Activated T-helper 1 cell treated with anti-CD3 and anti-CD28 coated beads, Interleukin-12 subunit alpha, Interleukin-12 subunit beta, Interleukin-2, Interleukin-4 antibody, amounts not matched to agents 30 ng/mL and 10 ng/mL and 1 ng/mL, durations not matched to agents 14 hours and 24 hours and 36 hours (primary cell): ENCODE measurements at places on chromosomes 3 and 15. TPM values are rescaled to one million over a fixed set of nuclear protein-coding genes. Genes with fewer than 3 reads are reported as not detected.

- DNase-seq: no peak
- no peak overlapping the region for H3K27ac ChIP-seq
- peaks cover 3% of the 10 kb centered on the region for H3K36me3 ChIP-seq
- no peaks in the 10 kb centered on the region for H3K4me1 ChIP-seq
- H3K27me3 ChIP-seq: no peaks in the 10 kb centered on the region
- H3K4me3 ChIP-seq: no peak overlapping the region
Measured at GRCh38 chr15:89827829-89828228, 13.2 kb upstream of the ANPEP start.

DNA sequence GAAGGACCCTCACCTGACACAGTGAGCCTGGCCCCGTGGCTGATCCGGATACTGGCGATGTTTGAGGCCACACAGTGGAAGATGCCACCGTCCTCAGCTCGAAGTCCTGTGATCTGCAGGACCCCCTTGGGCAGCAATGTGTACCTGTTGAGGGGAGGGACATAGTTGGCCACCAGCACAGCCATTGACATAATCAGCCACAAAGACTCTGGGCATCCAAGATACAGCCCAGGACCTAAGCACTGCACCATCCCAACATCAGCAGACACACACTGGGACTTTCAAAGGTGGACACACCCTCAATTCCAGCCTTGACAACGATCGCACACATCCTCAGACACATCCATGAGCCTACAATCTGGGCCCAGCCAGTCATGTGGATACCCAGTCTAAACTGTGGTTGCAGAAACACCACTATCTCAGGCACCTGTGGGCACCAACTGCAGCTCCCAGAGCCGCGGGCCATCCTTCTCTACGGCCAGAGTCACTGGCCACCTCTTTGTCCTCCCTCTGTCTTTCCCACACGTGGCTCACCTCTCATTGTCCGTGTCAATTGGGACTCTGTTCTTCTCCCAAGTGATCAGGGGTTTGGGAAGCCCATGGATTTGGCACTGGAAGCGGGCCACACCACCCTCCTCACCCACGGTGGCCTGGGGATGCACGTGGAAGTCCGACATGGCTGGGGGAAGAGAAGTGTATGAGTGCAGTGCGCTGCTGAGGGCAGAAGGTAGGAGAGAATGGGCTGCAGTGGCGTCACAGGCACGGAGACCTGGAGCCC lies 31.0 kb downstream of the RNU5B-1 start:
- no peak for DNase-seq
- peaks cover 3% of the 10 kb centered on the region for H3K27me3 ChIP-seq
- H3K36me3 ChIP-seq: no peaks in the 10 kb centered on the region
- no peak overlapping the region for H3K27ac ChIP-seq
- peaks cover 6% of the 10 kb centered on the region for H3K4me1 ChIP-seq
- no peak overlapping the region for H3K4me3 ChIP-seq

DNA sequence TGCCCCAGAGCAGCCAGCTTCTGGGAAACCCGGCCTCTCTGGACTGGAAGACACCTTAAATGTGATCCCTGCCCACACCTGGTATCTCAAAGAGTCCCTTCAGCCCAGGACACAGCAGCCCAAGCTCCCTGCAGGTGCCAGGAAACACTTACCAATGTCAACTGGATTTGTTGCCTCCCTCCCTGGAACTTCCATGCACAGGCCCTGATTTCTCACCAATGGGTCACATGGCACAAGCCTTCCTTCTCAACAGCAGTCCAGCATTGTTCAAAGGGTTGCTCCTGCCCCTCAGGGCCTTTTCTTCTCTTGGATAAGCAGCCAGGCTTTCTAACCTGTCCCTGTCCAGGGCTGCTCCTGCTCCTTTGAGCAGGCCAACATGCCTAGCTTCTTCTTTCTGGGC lies 31.6 kb downstream of the ANP32A start:
- no peak for DNase-seq
- peaks cover 71% of the 10 kb centered on the region for H3K4me1 ChIP-seq
- H3K4me3 ChIP-seq: no peak overlapping the region
- peaks cover 40% of the 10 kb centered on the region for H3K36me3 ChIP-seq

DNA sequence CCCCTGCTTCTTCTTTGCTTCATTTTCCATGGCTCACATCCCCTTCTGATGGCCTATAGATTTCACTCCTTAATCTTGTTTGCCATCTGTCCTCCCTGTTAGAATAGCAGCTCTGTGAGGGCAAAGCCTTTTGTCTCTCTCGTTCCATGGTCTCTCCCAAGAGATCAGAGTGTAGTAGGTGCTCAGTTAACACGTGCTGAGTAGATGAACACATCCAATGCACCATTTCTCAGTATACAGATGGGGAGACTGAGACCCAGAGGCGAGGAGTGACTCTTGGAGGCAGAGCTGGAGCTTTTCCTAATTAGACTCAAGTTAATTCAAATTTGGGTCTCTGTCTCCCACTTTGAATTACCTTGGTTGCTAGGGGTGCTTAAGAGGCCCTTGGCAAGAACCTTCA lies 4.2 kb downstream of the PAQR5 start:
- no peak overlapping the region for H3K4me3 ChIP-seq
- H3K27me3 ChIP-seq: peaks cover 23% of the 10 kb centered on the region
- DNase-seq: no peak
- no peaks in the 10 kb centered on the region for H3K36me3 ChIP-seq
- H3K27ac ChIP-seq: no peak overlapping the region

The ZDHHC19 gene
- total RNA-seq: 0.36 TPM in 1 of 2 replicates, not detected in the other
